Stimulated activated CD4-positive, alpha-beta T cell treated with anti-CD3 and anti-CD28 coated beads, Interleukin-2, amount 100 ng/mL, for 24 hours (primary cell): ENCODE measurements at places on chromosomes 5 and 9.

DNA sequence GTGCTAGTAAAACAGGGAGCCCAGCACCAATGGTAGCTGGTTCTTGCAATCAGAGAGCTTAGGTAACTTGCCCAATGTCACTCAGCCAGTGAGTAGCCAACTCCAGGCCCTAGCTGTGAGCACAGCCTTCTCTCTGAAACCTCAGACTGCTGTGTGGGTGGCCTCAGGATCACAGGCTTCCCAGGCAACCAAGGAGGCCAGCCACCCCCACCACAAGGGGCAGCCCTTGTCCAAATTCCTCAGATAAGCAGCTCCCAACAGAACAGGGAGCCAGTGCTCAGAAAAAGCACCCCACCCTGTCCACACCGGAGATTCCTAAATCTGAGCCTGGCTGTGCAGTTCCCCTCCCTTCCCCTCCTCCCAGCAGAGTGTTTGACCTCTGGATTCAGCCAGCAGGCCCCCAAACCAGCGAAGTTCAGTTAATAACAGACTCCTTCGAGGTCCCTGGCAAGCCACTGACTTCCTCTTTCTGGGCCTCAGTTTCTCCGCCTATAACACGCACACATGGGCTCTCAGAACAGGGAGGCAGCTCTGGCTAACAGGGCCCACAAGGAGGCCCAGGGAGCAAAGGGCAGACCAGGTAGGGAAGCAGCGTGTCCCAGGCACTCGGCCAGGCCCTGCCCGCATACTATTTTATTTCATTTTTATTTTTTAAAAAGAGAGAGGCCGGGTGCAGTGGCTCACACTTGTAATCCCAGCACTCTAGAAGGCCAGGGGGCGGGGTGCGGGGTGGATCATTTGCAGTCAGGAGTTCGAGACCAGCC is 2.7 kb downstream of the EEIG1 start:
- DNase-seq = no peak

DNA sequence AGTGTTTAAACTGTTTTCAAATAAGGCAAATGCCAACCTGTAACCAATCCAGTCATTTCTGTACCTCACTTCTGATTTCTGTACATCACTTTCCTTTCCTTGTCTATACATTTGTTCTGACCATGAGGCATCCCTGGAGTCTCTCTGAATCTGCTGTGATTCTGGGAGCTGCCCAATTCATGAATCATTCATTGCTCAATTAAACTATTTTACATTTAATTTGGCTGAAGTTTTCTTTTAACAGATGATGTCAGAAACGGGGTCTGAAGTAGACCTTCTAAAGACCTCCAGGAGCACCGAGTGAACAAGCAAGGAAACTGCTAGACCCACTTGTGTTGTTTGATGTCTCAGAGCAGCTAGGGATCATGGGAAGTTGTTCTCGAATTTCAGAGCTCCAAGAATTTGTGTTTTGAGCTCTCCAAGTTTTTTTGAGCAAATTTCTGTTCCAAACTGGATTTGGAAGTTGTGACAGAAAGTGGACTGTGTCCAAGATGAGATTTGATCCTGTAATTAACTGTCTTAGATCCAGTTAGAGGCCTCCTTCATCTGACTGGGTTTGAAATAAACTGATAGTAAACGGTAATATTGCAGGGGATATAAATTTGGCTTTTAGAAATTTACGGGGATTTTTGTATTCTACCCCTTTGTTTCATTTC is 490.8 kb upstream of the ST8SIA4 start:
- DNase-seq = no peak

GRCh38 chr5:16889203-16889971 is 46.7 kb downstream of the MYO10 start:
- DNase-seq = no peak

DNA sequence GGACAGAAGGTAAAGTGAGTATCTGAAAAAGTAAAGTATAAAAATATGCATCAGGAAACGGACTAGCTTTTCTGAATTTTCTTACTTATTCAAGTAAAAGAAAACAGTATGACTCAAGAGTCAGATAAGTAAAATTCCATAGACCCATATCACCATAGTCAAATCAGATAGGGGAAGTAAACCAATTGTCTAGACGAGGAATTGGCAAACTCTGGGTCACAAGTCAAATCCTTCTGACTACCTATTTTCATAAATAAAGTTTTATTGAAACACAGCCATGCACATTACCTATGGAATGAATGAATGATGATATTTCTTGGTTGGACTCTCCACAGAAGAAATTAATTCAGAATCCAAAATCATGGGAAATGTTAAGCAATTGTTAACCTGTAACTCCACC is 59.1 kb upstream of the TMC1 start:
- no peak for DNase-seq
